ENCODE measurements at places on chromosomes 2 and 18.

DNA sequence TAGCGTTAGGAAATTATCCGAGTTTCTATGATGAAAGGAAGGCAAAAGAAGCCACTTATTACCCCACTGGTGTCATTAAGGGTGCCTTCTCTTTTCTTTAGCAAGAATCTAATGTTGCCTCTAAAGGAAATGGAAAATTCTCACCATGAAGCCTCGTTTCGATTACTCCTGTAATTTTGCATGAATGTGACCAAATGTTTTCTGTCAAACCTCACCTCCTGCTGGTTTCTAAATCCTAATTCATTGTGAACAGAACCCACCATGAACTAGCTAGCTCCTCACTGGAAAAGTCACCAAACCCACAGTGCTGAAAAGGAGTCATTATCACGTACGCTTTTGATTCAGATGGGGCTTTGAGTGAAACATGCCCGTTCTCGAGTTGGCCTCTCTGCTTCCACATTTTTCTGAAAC lies 119.9 kb downstream of the COPS8 start:
- no peak for DNase-seq

DNA sequence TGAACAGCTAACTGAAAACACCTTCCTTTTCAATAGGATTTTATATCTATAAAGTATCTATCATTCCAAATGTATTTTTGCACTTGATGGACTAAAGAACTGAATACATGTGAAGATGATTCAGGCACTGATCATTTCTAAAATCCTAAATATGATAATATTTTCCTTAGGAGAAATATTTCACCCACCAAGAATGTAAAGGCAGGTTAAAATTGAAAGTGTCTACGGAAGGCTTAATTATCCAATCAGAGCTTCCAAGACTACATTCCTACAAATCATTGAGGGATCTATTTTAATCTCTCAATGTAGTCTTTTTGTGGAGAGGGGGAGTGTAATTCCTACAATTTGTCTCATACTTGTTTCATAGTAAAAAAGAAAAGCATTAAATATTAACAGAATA lies 3.6 kb downstream of the GALNT3 start:
- no peak for DNase-seq

DNA sequence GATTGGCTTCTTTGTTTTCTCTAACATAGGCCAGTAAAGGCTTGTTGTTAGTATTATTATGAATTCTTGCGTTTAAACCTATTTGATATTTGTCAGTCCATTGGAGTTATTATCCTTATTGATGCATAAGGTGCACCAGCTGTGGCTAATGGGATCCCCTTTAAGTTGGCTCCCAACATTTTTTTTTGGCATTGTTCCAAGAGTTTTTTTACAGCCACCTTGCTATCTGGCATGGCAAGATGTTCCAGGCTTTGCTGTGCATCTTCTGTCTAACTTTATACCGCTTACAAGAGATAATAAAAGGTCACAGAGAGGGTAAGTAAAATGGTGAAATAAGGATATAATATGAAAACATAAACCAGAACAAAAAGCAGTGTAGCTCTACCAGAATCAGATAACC lies 157.5 kb upstream of the TACR1 start:
- no peak for DNase-seq

GRCh38 chr18:7684966-7685365 lies 117.8 kb downstream of the PTPRM start:
- DNase-seq = no peak

DNA sequence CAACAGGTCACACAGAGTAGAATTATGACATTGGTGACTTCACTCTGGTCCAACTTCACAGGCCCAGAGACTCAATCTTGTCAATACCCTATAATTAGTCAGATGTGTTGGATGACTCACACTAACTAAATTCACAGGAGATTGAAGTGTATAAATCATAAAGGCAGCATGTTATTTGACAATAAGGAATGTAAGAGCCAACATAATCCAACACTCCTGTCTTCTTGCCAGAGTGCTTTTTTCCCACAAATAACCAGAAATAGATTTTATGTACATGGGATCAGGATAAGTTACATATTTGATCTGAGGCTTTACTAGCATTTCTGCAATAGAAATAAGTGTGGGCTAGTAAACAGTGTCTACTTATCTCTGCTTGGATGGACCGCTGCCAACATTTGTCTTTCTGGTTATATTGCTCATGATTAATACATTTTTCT lies 42.2 kb upstream of the ZSWIM2 start:
- no peak for DNase-seq

GRCh38 chr2:144414324-144414845 lies 105.5 kb downstream of the ZEB2 start:
- DNase-seq = no peak

DNA sequence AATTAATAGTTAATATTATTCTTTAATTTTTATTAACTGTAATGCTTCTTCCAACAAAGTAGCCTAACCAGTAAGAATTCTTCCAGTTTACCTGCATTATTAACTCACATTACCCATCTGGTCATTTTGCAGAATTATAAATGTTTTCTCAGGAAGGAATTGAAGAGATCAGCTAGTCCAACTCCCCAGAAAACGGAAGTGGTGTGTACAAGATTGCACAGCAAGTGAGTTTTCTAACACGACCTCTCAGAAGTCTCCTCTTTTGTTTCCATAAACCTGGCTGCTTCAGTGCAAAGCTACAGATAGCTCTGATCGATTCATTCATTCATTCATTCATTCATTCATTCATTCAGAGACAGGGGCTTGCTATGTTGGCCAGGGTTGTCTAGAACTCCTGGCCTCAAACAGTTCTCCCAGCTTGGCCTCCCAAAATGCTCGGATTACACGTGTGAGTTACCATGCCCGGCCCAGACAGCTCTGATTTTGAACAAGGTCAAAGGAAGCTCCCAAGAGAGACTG lies 128.8 kb upstream of the REV1 start:
- DNase-seq = no peak

DNA sequence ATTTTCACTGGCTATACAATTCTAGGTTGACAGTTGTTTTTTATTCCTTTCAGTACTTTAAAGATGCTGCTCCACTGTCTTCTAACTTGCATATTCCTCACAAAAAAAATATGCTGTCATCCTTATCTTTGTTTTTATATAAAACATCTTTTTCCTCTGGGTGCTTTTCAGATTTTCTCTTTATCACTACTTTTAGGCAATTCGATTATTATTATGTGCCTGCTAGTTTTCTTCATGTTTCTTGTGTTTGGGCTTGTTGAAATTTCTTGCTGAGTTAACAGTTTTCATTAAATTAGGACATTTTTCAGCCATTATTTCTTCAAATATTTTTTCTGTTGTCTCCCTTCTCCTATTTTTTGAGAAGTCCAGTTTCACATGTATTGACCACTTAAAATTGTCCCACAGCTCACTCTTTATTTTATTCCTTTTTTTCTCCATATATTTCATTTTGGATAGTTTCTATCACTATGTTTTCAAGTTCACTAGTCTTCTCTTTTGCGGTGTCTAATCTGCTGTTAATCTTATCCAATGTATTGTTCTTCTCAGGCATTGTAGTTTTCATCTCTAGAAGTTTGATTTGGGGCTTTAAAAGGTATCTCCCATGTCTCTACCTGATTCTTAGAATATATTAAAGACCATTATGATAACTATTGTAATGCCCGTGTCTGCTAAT lies 205.1 kb upstream of the SIX3 start:
- DNase-seq = no peak

DNA sequence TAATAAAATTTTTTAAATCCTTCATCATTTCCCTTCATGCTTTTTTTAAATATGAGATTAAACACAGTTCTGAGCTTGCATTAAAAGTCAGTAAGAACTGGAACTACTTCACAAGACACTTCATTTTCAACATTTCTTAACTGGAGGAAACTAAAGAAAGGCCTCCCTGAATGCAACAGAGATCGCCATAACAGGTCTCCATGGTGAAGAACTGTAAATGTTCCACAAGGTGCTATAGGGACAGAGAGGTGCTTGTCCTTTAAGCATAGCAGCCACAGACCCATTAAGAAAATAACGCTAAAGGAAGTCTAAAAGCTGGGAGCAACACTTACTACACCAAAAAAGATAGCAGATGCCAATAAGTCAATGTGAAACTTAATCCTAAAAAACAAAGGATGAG lies 8.5 kb downstream of the STAM2 start:
- DNase-seq = no peak

- no peak for DNase-seq
These were observed 296.9 kb upstream of the CDH19 start for GRCh38 chr18:66900837-66901236.

DNA sequence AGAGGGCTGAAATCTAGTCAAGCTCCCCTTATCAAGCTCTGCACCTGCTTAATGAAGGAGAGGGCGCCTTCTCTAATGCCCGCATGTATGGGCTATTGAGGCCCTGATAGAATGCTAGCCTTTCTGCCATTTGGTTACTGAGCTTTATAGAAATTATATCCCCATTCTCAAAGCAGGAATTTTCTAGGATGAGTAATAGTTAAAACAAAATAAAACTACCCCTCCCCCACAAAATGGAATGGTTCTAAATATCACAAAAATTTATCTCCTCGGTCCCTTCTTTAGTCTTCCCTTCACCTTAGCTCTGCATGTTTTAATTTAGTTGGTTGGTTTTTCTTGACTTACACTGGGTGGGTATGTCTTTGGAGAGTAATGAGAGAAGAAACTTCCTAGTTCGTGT lies 37.7 kb downstream of the CD28 start:
- no peak for DNase-seq
